ENCODE measurements at places on chromosomes 3 and 15. TPM values are rescaled to one million over a fixed set of nuclear protein-coding genes. Genes with fewer than 3 reads are reported as not detected.

- no peak overlapping the region for H3K27ac ChIP-seq
- no peaks in the 10 kb centered on the region for H3K36me3 ChIP-seq
- DNase-seq, result no peak
- H3K4me3 ChIP-seq, result no peak overlapping the region
- peaks cover 9% of the 10 kb centered on the region for H3K4me1 ChIP-seq
Measured at GRCh38 chr3:133925960-133926735, 30.5 kb upstream of the RAB6B start.

GRCh38 chr15:38597219-38597800, 32.7 kb upstream of the RASGRP1 start:
- no peaks in the 10 kb centered on the region for H3K36me3 ChIP-seq
- no peaks in the 10 kb centered on the region for H3K27me3 ChIP-seq
- peaks cover 19% of the 10 kb centered on the region for H3K4me1 ChIP-seq
- no peak overlapping the region for H3K4me3 ChIP-seq
- no peak overlapping the region for H3K27ac ChIP-seq
- no peak for DNase-seq

The WWTR1 gene
- 0.58 TPM for total RNA-seq

GRCh38 chr15:70583006-70583405, 180.4 kb downstream of the UACA start:
- DNase-seq, result no peak
- no peak overlapping the region for H3K4me3 ChIP-seq
- peaks cover 4% of the 10 kb centered on the region for H3K27me3 ChIP-seq
- H3K4me1 ChIP-seq, result peaks cover 11% of the 10 kb centered on the region
- H3K36me3 ChIP-seq, result no peaks in the 10 kb centered on the region

The MUC20 gene
- total RNA-seq, result 9.0 TPM

The PPP1R14D gene
- total RNA-seq, result not detected

The KBTBD13 gene
- not detected for total RNA-seq

GRCh38 chr15:77834276-77834990, 201.7 kb upstream of the LINGO1 start:
- H3K27me3 ChIP-seq, result peaks cover 3% of the 10 kb centered on the region
- H3K4me1 ChIP-seq, result no peaks in the 10 kb centered on the region
- DNase-seq, result no peak
- no peaks in the 10 kb centered on the region for H3K36me3 ChIP-seq
- H3K27ac ChIP-seq, result no peak overlapping the region
- H3K4me3 ChIP-seq, result no peak overlapping the region

DNA sequence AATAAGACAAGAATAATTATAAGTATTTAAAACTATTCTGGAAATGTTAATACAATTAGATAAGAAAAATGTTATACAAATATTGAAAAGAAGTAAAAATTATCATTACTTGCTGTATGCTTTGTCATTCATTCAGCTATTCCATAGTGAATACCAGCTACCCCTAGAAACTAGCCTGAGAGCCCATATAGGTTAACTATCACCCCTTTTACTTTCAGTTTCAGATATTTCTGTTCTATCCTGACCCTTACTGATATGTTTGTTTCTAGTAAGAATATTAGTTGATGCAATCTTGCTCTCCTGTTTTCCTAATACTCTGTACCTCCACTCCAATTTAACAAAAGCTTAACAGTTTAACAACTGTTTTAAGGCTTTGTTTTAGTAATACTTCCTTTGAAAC, 31.6 kb downstream of the FAM227B start:
- H3K4me3 ChIP-seq, result no peak overlapping the region
- H3K36me3 ChIP-seq, result peaks cover 20% of the 10 kb centered on the region
- H3K27me3 ChIP-seq, result no peaks in the 10 kb centered on the region
- DNase-seq, result no peak
- H3K27ac ChIP-seq, result no peak overlapping the region
- peaks cover 7% of the 10 kb centered on the region for H3K4me1 ChIP-seq

- no peak overlapping the region for H3K4me3 ChIP-seq
- H3K36me3 ChIP-seq, result peaks cover 6% of the 10 kb centered on the region
- H3K4me1 ChIP-seq, result peaks cover 21% of the 10 kb centered on the region
- DNase-seq, result no peak
Measured at GRCh38 chr15:66476535-66476934, 21.0 kb downstream of the SNAPC5 start.

GRCh38 chr15:93451822-93452221, 362.8 kb upstream of the RGMA start:
- no peak overlapping the region for H3K4me3 ChIP-seq
- H3K4me1 ChIP-seq, result no peaks in the 10 kb centered on the region
- DNase-seq, result no peak
- H3K27ac ChIP-seq, result no peak overlapping the region
- H3K36me3 ChIP-seq, result no peaks in the 10 kb centered on the region

The MB21D2 gene
- 1.0 TPM for total RNA-seq

GRCh38 chr3:189652042-189652441, 20.9 kb downstream of the TP63 start:
- no peaks in the 10 kb centered on the region for H3K4me1 ChIP-seq
- H3K27ac ChIP-seq, result no peak overlapping the region
- DNase-seq, result no peak
- H3K4me3 ChIP-seq, result no peak overlapping the region

GRCh38 chr3:135034291-135034768, 239.3 kb downstream of the EPHB1 start:
- no peaks in the 10 kb centered on the region for H3K36me3 ChIP-seq
- no peak overlapping the region for H3K27ac ChIP-seq
- H3K27me3 ChIP-seq, result peaks cover 24% of the 10 kb centered on the region
- H3K4me1 ChIP-seq, result no peaks in the 10 kb centered on the region
